ENCODE measurements at places on chromosomes 5 and 9. TPM values are rescaled to one million over a fixed set of nuclear protein-coding genes. Genes with fewer than 3 reads are reported as not detected.

DNA sequence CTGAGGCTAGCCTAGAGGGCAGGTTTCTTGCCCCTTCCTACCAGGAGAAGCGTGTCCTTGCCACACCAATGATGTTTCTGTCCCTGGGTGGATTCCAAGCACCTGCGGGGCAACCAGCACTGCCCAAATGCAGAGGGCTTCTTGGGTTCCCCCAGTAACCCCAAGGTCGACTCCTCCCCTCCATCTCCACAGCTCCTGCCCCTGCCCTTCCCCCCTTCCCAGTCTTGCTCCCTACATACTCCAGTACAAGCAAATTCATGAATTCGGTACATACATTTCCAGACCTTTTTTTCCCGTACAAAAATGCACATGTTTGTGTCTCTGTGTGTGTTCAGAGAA is 12.8 kb upstream of the JADE2 start:
- H3K4me1 ChIP-seq: peaks cover 18% of the 10 kb centered on the region
- H3K27ac ChIP-seq: peak overlapping the region; percentile 57
- no peaks in the 10 kb centered on the region for H3K27me3 ChIP-seq
- H3K36me3 ChIP-seq: no peaks in the 10 kb centered on the region
- no peak overlapping the region for H3K4me3 ChIP-seq

GRCh38 chr5:1746371-1747078 is 53.1 kb downstream of the MRPL36 start:
- no peaks in the 10 kb centered on the region for H3K27me3 ChIP-seq
- DNase-seq: no peak
- H3K4me1 ChIP-seq: no peaks in the 10 kb centered on the region
- H3K27ac ChIP-seq: no peak overlapping the region

Gene AMBP
- not detected for total RNA-seq

Gene FAM153A
- total RNA-seq: 3.3 TPM

Gene TMEM232
- total RNA-seq: 2.3 TPM
